ENCODE measurements at places on chromosomes 11 and 22. TPM values are rescaled to one million over a fixed set of nuclear protein-coding genes. Genes with fewer than 3 reads are reported as not detected.

- no peak for DNase-seq
Measured at GRCh38 chr11:33731723-33732531, 4.3 kb downstream of the CD59 start.

- DNase-seq: no peak
Measured at GRCh38 chr11:6393989-6394670, 3.9 kb downstream of the SMPD1 start.

DNA sequence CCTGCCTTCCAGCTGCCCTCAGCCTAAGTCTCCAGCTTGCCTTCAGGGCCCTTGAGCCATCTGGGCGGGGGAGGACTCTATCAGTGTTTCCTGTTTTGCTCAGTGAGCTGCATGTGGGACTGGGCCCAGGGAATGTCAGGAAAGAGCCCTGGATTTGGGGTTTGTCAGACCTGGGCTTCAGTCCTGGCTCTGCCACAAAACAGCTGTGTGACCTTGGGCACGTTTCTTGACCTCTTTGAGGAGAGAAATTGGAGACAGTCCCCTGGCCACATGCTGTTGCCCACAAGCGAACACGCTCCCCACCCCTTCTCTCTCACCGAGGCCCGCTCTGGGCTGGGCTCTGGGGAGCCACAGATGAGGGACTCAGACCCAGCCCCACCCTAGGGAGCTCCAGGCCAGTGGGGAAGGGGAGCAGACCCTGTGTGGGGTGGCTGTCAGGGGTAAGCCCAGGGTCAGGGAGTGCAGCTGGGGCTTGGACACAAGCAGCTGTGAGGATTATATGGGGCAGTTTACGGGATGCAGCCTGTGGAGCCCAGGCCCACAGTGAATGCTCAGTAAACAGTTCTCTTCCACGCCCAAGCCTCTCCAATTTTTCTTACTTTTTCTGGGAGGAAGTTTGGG lies 12.3 kb downstream of the MYO7A start:
- peak; percentile 83 for DNase-seq

GRCh38 chr22:50670914-50671538 lies 1.6 kb upstream of the SHANK3 start:
- DNase-seq: no peak

The LRRC55 gene
- 0.02 TPM for polyA plus RNA-seq
